ENCODE measurements at places on chromosomes 5 and 9. TPM values are rescaled to one million over a fixed set of nuclear protein-coding genes. Genes with fewer than 3 reads are reported as not detected.

- no peak overlapping the region for H3K4me3 ChIP-seq
- DNase-seq: no peak
- no peaks in the 10 kb centered on the region for H3K36me3 ChIP-seq
- no peaks in the 10 kb centered on the region for H3K27me3 ChIP-seq
Measured at GRCh38 chr9:112157087-112157486, 18.0 kb downstream of the SUSD1 start.

- no peak for DNase-seq
- H3K27me3 ChIP-seq: no peaks in the 10 kb centered on the region
- no peaks in the 10 kb centered on the region for H3K36me3 ChIP-seq
- H3K27ac ChIP-seq: no peak overlapping the region
- H3K4me1 ChIP-seq: peaks cover 14% of the 10 kb centered on the region
Measured at GRCh38 chr5:172860520-172861443, 26.7 kb downstream of the ERGIC1 start.

DNA sequence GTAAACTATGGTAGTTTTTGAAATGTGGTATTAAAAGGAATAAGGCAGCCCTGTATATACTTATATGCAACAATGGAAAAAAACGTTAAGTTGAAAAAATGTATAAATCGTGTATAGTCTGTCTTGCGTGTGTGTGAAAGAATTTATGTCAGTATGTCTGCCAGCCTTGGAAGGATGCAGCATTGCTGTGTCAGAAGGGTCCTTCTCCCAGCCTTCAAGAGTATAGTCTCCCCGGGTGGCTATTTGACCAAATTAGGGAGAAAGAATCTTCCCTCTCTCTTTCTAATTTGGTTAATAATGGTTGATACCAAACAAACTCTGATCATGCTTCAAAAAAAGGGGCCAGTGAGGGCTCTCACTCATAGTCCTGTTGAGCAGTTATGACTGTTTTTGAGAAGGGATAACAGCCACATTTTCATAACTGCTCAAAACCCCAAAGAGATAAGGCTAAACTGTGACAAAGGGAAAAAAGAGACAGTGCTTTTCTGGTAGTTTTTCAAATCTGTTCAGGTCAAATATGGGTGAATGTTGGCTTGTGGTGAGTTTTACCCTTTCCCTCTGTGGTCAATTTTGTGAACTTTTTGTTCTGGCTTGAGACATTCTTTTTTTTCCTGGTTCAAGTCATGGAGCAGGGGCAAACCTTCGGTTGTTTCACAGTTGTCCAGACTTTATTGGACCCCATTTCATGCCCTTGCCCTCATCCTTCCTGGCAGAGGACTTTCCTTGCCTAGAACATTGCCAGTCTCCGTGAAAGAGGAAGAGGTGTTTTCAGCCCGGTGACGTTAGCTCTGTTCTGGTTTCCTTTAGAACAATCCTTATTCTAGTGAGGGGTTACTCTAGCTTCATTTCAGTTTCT lies 21.0 kb downstream of the SNX30 start:
- no peaks in the 10 kb centered on the region for H3K27me3 ChIP-seq
- no peaks in the 10 kb centered on the region for H3K36me3 ChIP-seq
- H3K4me1 ChIP-seq: 0 out of 2 replicates have a peak, but pooled peaks cover 11% of the 10 kb centered on the region
- H3K27ac ChIP-seq: 0 out of 2 replicates have a peak overlapping the region, but pooled peaks have one; percentile 0

GRCh38 chr5:69231851-69232250 lies 2.8 kb upstream of the CDK7 start:
- H3K27me3 ChIP-seq: no peaks in the 10 kb centered on the region
- H3K36me3 ChIP-seq: peaks cover 25% of the 10 kb centered on the region
- peaks cover 10% of the 10 kb centered on the region for H3K4me1 ChIP-seq
- no peak overlapping the region for H3K4me3 ChIP-seq
- no peak for DNase-seq

DNA sequence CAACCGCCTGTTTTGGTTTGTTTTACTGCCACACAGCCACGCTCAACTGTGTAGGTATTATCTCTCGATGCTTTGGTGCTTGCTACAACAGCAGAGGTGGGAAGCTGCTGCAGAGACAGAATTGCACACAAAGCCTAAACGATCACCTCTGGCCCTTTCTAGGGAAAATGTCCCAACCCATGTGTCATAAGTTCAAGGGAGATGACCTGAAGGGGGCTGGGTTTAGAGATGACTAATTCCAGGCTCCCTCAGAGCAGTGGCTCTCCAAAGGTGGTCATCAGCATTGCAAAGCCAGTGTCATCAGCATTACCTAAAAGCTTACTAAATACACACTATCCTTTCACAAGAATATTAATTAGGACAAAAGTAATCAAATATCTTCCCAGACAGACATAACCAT lies 10.9 kb downstream of the ZNF622 start:
- H3K27ac ChIP-seq: no peak overlapping the region
- H3K27me3 ChIP-seq: no peaks in the 10 kb centered on the region
- no peaks in the 10 kb centered on the region for H3K4me1 ChIP-seq
- peaks cover 13% of the 10 kb centered on the region for H3K36me3 ChIP-seq

GRM6 gene
- total RNA-seq: not detected

GRCh38 chr9:135479469-135480052 lies at the start of gene PPP1R26:
Gene PPP1R26, plus strand, starts transcription at chr9:135479782. Its CDS starts 4,729 bp downstream, at chr9:135484511.
- peak; percentile 35 for DNase-seq
- H3K36me3 ChIP-seq: peaks cover 7% of the 10 kb centered on the region
- H3K4me3 ChIP-seq: peak within 1 kb of the TSS; percentile 86
- peaks cover 10% of the 10 kb centered on the region for H3K4me1 ChIP-seq
- H3K27ac ChIP-seq: peak within 1 kb of the TSS; percentile 63
- H3K27me3 ChIP-seq: no peaks in the 10 kb centered on the region

DTWD2 gene
- total RNA-seq: 15.4 TPM

GRCh38 chr9:23215688-23216087 lies 610.4 kb downstream of the ELAVL2 start:
- H3K27ac ChIP-seq: no peak overlapping the region
- no peaks in the 10 kb centered on the region for H3K27me3 ChIP-seq
- H3K36me3 ChIP-seq: no peaks in the 10 kb centered on the region
- no peak for DNase-seq
- H3K4me3 ChIP-seq: no peak overlapping the region
- no peaks in the 10 kb centered on the region for H3K4me1 ChIP-seq

ENTPD8 gene
- total RNA-seq: 0.42 TPM

- no peak for DNase-seq
- no peaks in the 10 kb centered on the region for H3K27me3 ChIP-seq
- H3K36me3 ChIP-seq: no peaks in the 10 kb centered on the region
Measured at GRCh38 chr5:69138766-69139165, 28.2 kb upstream of the CCNB1 start.

DNA sequence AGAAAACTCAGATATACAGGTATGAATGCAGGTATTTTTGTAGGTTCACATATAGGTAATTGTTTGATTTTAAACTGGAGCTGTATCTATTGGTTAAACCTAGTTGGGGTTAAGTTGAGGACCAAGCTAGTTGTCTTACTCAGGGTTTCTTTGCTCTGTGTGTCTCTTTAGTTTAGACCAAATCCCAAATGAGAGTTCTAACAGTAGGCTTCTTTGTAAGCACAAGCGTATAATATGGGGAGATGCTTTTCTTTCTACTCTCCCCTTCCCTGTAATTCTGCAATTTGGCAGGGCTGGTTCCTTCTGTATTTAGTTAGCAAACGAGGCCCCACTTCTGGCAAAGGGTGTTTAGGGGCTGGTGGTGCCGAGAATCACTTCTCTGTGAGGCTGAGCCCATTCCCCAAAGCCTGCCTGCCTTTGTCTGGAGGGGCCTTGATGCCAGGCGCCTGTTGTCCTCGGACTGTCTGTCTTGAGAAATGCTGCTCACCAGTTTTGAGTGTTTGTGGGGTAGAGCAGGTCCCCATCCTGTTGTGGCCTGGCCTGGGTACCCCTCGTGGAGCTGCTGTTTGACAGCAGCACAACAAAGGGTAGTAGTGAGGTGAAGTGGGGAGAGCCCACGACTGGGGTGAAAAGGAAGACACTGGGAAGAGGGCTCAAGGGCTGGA lies 259.3 kb downstream of the FANCC start:
- no peaks in the 10 kb centered on the region for H3K36me3 ChIP-seq
- H3K4me3 ChIP-seq: no peak overlapping the region

HTR4 gene
- total RNA-seq: not detected

GRCh38 chr5:113421693-113422092 lies 13.1 kb downstream of the TSSK1B start:
- no peaks in the 10 kb centered on the region for H3K27me3 ChIP-seq
- no peak for DNase-seq
- no peaks in the 10 kb centered on the region for H3K36me3 ChIP-seq
- no peaks in the 10 kb centered on the region for H3K4me1 ChIP-seq
- no peak overlapping the region for H3K27ac ChIP-seq

GRCh38 chr5:104998572-104998971 lies 1436.0 kb upstream of the NUDT12 start:
- no peaks in the 10 kb centered on the region for H3K27me3 ChIP-seq
- no peak for DNase-seq
- H3K27ac ChIP-seq: no peak overlapping the region
- H3K36me3 ChIP-seq: no peaks in the 10 kb centered on the region

Data from GM23338 (cell line).